NCI-H1092 (cell line): ENCODE measurements at places on chromosomes 2 and 18.

- no peak for DNase-seq
These were observed 77.3 kb upstream of the SH3BP4 start for GRCh38 chr2:234874347-234875046.

DNA sequence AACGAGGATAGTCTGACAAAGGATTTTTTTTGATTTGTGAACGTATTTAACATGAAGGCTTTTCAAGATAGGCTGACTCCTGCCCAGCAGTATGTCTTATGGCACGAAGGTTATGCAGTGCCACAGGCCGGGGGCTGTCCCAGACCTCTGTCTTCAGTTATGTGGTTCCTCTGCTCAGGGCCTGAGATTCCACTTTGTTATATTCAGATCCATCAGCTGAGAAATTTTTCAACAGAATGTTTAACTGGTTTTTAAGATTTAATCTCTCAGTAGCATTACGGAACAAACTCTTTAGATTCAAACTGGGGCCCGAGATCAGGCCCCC, 20.0 kb downstream of the C2orf74 start:
- DNase-seq = no peak

- DNase-seq = no peak
These were observed 178.5 kb downstream of the DIS3L2 start for GRCh38 chr2:232139786-232140562.

DNA sequence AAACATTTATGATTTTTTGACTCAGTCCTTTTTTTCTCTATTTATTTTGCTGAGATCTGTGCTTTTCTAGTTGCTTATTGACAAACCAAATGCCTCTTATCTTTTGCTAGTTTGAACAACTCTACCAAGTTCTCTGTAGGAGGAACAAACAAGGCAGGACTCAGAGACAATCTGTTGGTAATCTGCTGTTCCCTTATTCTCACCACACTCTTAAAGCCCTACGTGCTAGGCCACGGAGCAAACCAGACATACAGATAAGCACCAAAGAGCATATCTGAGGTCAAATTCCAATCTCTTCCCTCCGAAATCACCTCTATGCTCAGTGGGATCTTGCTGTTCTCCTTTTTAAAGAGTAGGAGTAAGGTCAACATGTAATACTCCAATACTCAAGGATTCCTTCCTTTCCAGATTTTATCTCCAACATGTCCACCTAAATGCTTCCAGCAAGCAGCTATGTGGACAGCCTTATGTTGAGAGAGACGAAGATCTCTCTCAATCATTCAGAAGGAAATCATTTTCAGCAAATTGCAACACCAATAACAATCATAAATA, 18.4 kb downstream of the FN1 start:
- DNase-seq = no peak
